COR-L47 (cell line): ENCODE measurements at places on chromosomes 3 and 15.

DNA sequence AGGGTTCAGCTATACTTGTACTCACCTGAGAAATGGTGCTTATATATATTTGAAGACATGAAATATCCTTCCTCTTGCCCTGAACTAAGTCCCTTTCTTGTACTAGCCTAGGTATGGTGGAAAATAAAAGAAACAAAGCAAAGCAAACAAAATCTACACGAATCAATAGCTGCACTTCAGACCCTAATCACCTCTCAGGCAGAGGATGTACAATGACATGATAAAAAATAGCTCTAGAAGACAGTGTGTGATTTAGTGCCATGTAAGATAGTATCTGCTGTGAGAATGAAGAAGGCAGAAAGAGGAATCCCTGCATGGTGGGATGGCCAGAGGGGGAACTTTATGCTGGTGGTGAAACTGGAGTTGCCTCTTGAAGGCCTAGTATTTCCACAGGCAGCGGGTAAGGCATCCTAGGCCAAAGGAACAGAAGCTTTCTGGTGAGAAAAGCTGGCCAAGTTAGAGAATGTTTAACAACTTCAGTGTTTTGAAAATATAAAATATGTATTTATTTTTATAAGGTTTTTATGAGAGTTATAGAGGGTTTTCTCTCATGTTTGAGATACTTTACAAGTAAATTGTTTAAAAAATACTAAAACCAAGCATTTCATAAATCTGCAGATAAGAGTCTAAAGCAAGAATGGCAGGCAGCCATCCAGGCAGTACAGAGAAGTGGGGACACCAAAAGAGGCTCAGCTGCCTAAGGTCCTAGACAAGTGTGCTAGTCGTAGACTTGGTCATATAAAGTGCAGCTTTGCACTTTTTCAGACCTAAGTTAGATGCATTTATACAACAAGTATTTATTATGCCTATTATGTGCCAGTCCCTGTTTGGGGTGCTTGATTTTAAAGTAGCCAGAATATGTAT, 14.9 kb downstream of the LEKR1 start:
- no peak for DNase-seq

GRCh38 chr15:99631255-99631654, 65.5 kb downstream of the MEF2A start:
- DNase-seq, result no peak

DNA sequence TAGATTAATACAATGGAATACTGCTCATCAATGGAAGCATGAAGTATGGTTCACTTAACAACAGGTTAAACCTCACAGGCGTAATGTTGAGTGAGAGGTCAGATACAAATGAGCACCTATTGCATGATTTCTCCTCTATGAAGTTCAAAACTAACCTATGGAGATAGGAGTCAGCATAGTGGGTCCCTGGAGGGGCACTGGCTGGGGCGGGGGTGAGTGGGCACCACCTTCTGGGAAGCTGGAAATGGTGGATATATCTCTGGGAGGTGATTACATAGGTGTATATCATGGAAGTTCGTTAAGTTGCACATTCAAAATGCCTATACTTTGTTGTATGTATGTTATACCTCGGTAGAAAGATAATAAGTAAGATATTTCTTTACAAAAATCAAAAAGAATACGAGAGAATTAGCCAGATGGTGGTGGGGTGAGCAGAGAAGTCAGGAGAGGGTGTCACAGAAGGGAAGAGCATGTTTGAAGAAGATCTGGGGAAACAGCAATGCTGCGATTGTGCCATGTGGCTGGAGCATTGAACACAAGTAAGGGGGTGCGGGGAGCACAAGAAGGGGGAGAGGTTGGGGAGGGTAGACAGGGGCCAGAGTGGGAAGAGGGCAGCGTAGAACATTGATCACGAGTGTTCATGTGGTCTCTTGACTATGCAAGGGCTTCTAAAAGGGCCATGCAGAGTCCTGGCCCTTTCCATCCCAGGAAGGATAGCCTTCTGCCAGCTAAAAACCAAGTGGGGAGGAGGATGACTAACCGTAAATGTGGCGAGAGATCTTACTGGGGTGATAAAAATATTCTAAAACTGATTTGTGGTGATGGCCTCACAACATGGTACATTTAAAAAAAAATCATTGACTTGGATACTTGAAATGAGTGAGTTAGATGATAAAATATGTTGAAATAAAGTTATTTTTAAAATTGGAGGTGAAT, 30.2 kb downstream of the ITGA11 start:
- DNase-seq, result no peak

DNA sequence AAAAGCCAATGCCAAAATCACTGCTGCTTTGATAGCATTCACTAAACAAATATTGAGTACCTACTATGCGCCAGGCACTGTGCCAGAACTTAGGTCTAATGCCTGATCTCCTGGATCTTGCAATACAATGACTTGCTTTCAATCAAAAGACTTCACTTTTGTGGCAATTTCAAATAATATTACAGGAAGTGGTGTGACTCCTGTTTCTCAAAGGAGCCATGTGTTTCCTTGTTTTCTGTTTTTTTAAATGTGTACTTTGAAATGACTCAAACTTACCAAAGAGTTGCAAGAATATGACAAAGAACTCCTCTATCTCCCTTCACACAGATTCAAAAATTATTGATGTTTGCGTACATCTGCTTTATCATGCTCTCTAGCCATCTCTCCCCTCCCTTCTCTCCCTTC, 18.3 kb downstream of the OSBPL10 start:
- DNase-seq, result no peak

- DNase-seq, result no peak
Observed at GRCh38 chr3:126100634-126101301, 16.8 kb upstream of the SLC41A3 start.

DNA sequence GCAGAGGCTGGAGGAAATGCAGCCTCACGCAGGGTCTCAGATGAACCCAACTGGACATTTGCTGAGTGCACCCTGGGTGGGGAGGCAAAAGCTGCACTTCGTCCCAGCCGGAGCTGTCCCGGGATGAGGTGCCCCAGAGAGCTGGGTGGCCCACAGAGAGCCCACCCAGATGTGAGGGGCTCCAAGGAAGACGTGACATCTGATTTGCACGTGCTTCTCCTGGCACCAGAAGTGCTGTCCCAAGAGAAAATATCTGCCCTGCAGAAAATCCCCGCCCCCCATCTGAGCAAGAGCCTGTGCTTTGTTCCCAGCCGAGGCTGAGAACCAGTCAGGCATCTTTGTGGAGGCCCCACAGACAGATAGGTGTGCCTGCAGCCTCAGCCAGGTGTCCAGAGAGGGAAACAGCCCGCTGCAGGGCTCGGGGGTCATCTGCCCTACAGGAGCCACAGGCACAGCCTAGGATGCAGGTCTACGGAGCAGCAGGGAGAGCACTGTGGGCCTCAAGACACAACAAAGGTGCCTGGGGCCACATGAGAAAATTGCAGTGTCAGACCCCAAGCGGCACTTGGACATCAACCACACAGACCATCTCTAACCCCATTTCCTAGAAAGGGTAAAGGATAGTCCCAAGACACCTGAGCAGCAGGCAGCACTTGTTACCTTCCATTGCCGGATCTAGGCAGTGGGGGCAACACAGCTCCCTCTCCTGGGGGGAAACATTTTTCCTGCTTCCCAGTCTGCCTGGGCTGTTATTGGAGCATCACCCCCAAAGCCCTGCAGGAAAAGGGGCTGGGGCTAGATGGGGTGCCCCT, 5.8 kb downstream of the TMIE start:
- DNase-seq, result no peak
